Epithelial cell of proximal tubule (primary cell): ENCODE measurements at places on chromosomes 4 and X. TPM values are rescaled to one million over a fixed set of nuclear protein-coding genes. Genes with fewer than 3 reads are reported as not detected.

Gene PNMA6E
- not detected in 2 replicates for total RNA-seq

Gene FGFBP1
- total RNA-seq, result 18.8 and 36.8 TPM in 2 replicates

Gene RPS6KA6
- total RNA-seq, result 0.58 and 1.5 TPM in 2 replicates

DNA sequence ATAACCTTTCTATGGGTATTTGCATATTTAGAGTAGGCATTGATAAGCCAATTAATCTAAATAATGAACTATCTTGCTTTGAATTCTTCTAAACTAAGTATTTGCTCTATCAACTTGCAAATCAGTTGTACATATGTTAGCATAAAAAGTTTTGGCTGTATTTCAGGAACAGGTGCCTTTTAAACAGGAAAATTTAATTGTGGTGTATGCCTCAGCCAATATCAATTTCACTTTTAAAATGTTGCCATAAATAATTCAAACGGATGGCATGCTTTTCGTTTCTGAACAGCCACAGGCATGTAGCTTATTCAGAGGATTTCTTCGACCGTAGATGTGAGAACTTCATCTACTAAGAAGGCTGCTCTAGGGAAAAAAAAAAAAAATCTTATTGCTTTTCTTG is 99.9 kb downstream of the DCLK2 start:
- DNase-seq, result no peak

- no peak for DNase-seq
These were observed at the start of gene QRFPR for GRCh38 chr4:121380776-121381462. Gene QRFPR (minus strand): TSS chr4:121381018. CDS start chr4:121380647, 371 bp downstream.

GRCh38 chr4:13905543-13905942 is 278.0 kb upstream of the BOD1L1 start:
- no peak for DNase-seq

DNA sequence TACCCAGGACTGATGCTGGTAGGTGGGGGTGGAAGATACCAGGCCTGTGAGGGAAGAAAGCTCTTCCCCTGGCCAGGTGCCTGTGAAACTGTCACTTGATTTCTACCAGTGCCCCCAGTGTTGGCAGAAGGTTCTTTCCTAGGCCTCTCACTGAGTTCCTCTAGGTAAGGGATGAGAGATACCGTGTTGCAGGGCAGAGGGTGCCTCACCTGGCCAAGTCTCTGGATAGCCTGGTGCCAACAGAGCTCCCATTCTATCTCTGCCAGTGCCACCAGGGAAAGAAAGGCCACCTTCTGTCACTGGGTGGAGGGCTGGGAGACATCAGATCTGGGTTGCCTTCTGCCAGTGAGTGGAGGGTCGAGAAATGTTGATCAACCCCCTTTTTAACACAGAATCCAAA is 94.1 kb downstream of the RTL5 start:
- DNase-seq, result no peak

- DNase-seq, result no peak
These were observed 13.9 kb upstream of the PRDM8 start for GRCh38 chr4:80183250-80184052.

Gene GPR82
- not detected in 2 replicates for total RNA-seq

- no peak for DNase-seq
These were observed 494.3 kb downstream of the IL15 start for GRCh38 chr4:142130666-142131065.

- DNase-seq, result no peak
These were observed 42.1 kb downstream of the NFKB1 start for GRCh38 chr4:102543030-102543928.

- DNase-seq, result no peak
These were observed 140.1 kb downstream of the BTC start for GRCh38 chr4:74654230-74654681.

DNA sequence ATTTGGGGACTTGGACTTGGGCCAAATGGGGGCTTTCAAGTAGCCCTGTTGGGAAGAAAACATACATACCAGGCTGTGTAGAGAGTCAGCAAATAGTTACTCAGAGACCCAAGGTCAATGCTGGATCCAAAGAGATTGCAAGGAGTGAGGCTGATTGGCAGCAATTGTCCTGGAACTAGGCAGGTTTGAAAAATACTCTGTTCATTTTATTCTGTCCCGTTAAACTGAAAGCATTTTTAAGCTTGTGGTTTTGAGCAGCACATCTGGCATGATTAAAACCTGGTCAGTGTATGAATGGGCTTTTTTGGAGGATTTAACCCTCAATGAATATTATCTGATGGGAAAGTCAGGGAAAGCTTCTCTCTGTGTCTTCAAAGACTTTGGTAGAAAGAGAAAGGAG is 294.3 kb upstream of the BOD1L1 start:
- DNase-seq, result no peak

DNA sequence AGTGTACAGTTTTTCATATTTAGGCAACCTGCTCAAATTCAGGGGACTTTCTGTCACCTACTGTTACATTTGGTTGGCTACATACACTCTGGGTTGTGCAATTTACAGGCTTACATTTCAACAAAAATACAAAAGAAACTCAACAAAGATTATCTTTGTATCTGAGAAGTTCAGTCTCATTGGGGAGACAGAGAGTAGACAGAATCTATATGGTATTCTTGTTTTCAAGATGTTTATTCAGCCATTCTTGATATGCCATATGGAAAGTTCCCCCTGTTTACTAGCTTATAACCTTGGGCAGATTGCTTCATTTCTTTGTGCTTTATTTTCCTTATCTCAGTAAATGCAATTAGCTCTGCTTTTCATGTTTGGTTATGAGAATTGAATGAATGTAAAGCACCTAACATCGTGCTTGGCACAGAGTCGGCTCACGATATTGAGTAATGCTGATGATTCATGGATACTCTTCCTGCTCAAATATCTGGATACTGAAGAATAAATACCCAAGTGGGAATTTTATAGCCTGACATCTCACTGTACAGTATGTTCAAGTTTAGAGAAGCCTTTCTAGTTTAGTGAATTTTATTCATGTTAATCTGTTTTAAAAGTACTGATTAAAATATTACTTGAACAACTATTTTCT is 96.5 kb upstream of the PACRGL start:
- no peak for DNase-seq

Gene GYPB
- not detected in 2 replicates for total RNA-seq

DNA sequence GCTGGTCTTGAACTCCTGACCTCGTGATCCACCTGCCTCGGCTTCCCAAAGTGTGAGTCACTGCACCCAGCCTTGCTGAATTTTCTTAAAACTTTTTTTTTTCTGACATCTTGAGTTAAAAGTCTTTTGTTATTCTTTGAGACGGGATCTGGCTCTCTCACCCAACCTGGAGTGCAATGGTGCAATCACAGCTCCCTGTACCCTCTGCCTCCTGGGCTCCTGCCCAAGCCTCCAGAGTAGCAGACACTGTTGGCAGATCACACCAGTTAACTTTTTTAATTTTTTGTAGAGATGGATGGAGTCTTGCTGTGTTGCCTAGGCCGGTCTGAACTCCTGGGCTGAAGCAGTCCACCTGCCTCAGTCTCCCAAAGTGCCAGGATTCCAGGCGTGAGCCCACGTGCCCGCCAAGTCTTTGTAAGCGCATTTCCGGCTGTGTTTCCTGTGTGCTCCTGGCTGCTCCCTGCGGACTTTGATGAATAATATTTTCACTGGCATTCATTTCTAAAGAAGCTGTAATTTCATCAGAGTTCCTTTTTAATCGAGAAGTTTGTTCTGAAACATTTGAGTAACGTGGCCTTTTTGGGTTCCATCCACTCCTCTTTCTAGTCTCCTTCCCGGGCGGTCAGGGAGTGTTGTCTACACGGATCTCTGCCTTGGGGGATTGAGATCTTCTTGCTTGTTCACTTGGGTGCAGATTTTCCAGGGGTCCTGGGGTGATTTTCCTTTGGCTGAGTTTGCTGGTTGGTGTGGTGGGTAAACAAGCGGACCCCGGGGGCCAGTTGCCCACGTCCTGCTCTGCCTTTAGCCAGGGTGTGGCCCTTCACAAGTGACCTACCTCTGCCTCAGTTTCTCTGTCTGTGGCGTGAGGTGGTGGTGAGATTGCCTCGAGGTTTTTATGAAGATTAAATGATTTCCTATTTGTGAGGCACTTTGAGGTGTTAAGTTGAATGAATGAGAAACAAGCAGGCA is 44.4 kb downstream of the PCGF3 start:
- no peak for DNase-seq

DNA sequence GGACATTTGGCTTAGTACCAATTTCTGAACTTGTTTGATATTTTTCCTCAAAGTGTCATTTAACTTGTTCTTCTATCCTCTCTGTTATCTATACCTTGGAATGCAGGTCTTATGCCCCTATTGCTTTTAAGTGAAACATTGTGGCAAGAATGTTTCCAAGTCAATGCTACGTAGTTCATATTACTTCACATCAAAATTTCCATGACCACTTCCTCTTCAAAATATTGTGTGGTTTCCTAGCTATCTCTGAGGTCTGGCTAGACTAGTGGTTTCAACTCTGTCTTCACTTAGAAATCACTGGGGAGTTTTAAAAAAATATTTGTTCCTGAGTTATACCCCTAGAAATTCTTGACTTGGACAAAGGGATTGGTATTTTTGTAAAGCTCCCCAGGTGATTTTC is 20.2 kb upstream of the RASGEF1B start:
- DNase-seq, result no peak

DNA sequence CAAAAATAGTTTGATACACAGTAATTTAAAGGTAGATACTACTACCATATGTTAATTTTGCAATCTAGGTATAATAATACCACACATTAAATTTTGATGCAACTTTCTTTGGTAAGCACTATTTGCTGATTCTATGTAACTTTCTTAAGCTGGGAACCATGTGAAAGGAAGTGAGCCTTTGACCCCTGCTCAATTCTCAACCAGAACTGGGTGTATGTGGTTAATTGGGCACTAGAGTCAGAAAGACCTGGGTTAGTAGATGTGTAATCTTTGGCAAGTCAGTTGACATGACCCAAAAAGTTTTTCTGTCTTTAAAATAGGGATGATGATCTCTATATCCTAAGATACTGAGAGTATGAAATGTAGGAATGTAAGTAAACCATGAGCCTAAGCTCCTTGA is 22.4 kb downstream of the TLR2 start:
- no peak for DNase-seq

Gene ARSD
- 6.7 and 10.7 TPM in 2 replicates for total RNA-seq

DNA sequence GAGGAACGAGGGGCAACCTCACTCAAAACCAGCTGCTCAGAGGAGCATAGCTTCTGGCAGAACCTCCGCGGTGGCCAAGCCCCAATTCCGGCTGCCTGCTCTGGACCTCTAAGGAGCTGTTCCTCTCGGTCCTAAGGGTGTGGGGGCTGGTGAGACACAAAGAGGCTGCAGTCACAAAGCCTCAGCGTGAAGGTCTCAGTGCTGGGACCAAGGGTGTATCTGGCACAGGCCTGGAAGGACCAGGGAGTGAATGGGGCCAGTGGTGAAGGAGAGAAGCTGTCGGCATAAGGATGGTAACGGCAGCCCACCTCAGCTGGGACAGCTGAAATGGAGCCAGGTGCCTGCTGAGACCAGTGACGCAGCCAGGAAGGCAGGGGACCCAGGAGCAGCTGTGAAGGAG is 5.3 kb downstream of the PDE6B start:
- DNase-seq, result no peak

- no peak for DNase-seq
These were observed 2.6 kb downstream of the NSD2 start for GRCh38 chr4:1873776-1874175.

- no peak for DNase-seq
These were observed 242.8 kb upstream of the JADE1 start for GRCh38 chr4:128566693-128567092.

Gene XK
- 0.63 and 1.4 TPM in 2 replicates for total RNA-seq

DNA sequence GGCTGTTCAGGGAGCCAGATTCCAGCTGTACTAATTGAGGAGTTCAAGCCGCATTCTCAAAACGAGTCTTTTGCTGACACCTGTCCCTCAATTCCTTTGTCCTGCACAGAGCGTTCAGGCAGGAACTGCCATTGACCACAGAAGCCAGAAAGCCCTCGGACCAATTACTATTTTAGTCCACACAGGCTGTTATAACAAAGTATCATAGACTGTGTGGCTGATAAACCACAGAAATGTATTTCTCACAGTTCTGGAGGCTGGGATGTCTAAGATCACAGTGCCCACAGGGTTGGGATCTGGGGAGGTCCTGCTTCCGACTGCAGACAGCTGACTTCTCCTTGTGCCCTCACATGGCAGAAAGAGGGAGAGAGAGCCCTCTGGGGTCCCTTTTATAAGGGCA is 119.8 kb upstream of the ATP6AP2 start:
- no peak for DNase-seq

GRCh38 chr4:129603241-129603931 is 507.4 kb downstream of the C4orf33 start:
- DNase-seq, result no peak
